ENCODE measurements at places on chromosomes 3 and 15. TPM values are rescaled to one million over a fixed set of nuclear protein-coding genes. Genes with fewer than 3 reads are reported as not detected.

Gene UBAP1L
- total RNA-seq: 5.4 TPM

DNA sequence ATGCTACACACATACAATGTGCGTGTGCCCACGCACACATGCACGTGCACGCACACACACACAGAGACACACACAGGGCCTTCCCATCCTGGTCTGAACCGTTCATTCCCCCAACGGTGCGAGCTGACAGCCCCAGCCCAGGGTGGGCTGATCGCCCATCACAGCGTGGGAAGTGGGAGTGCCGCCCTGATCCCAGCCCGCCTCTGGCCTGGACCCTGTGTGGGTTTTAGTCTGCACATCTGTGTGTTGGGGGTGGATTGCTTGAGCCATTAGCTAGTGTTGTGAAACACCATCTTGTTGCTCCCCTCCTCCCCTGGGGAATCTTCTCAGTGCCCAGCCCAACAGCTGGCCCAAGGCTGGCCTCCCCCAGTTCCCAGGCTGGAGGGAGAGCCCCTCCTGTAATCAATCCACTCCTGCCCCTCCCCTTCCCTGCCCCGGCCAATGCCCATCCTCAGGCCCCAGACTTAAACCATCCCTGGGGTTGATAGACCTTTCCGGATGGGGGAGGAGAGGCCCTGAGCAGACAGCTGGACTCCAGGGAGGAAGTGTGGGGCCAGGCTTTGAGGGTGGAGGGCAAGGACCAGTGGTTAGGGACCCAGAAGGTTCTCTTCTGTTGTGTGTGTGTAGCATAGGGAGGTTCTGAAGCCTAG, 8.3 kb downstream of the SEMA3G start:
- DNase-seq: peak; percentile 87
- no peaks in the 10 kb centered on the region for H3K36me3 ChIP-seq
- no peaks in the 10 kb centered on the region for H3K4me1 ChIP-seq
- no peaks in the 10 kb centered on the region for H3K27me3 ChIP-seq
- H3K27ac ChIP-seq: no peak overlapping the region
- no peak overlapping the region for H3K4me3 ChIP-seq

DNA sequence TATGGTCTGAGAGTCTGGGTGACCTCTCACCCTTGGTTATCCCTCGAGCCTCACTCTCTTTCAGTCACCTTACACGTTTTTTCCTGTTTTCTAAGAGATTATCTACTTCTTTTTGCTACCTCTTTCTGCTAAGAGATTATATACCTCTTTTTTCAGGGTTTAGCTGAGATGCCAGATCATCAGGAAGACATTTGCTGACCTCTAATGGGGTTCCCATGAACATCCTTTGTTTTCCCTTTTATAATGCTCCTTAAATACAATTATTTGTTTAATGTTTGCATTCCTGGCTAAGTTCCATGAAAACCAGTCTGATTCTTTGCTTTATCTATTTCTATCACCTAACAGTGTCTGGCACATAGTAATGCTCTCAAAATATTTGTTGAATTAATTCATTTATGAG, 39.6 kb downstream of the LEKR1 start:
- no peaks in the 10 kb centered on the region for H3K27me3 ChIP-seq
- no peak for DNase-seq
- no peaks in the 10 kb centered on the region for H3K4me1 ChIP-seq
- no peak overlapping the region for H3K4me3 ChIP-seq

- H3K27me3 ChIP-seq: no peaks in the 10 kb centered on the region
- no peak for DNase-seq
- H3K36me3 ChIP-seq: no peaks in the 10 kb centered on the region
- no peak overlapping the region for H3K27ac ChIP-seq
- H3K4me1 ChIP-seq: peaks cover 3% of the 10 kb centered on the region
Observed at GRCh38 chr3:23303601-23304217, 100.6 kb downstream of the UBE2E2 start.

Gene SEC22C
- 43.6 TPM for total RNA-seq

Gene GOLGA8J
- not detected for total RNA-seq

GRCh38 chr3:192933779-192934460, 16.3 kb upstream of the MB21D2 start:
- no peak for DNase-seq
- no peak overlapping the region for H3K4me3 ChIP-seq
- no peaks in the 10 kb centered on the region for H3K36me3 ChIP-seq
- no peaks in the 10 kb centered on the region for H3K4me1 ChIP-seq

GRCh38 chr15:69524296-69524695, 71.7 kb downstream of the RPLP1 start:
- H3K4me3 ChIP-seq: no peak overlapping the region
- H3K27ac ChIP-seq: peak overlapping the region; percentile 10
- no peaks in the 10 kb centered on the region for H3K36me3 ChIP-seq
- no peak for DNase-seq
- peaks cover 18% of the 10 kb centered on the region for H3K4me1 ChIP-seq

Gene HAPLN3
- total RNA-seq: 11.2 TPM

GRCh38 chr3:182412066-182412465, 381.2 kb upstream of the ATP11B start:
- no peaks in the 10 kb centered on the region for H3K4me1 ChIP-seq
- no peaks in the 10 kb centered on the region for H3K36me3 ChIP-seq
- no peak for DNase-seq
- no peak overlapping the region for H3K27ac ChIP-seq
- H3K27me3 ChIP-seq: no peaks in the 10 kb centered on the region

DNA sequence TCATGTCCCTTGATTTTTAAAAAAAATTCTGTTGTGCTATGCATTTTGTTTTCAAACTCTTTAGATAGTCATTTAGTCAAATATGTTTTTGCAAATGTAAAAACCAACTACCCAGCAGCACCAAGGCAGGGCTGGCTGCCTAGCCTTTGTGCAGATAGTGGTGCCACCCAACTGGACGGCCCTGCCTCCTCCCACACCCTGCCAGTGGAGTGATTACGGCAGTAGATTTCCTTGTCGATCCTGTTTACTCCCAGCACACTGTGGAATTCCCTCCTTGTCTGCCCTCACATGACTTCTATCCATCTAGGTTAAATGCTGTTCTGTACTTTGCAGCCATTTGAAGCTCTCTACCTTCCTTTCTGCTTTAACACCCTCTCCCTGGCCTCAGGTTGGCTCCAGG, 79.4 kb upstream of the PLXNA1 start:
- H3K4me3 ChIP-seq: no peak overlapping the region
- no peaks in the 10 kb centered on the region for H3K27me3 ChIP-seq
- DNase-seq: no peak
- H3K4me1 ChIP-seq: no peaks in the 10 kb centered on the region

DNA sequence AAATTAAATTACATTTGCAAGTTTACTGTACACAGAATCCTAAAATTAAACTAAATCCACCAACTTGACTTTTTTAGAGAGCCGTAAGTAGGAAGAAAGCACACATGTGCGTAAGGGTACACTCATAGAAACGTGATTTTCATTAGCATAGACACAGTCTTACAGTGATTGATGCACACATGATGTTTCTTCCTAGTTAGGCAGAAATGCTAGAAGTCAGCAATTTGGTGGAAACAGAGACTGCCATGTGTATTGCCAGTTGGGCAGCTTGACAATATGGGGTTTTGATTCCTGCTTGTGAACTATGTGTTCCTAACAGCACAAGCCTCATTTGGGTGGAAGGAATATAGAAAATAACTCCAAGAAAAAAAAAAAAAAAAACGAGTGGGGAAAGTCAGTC, 878.5 kb downstream of the ROBO1 start:
- H3K4me3 ChIP-seq: no peak overlapping the region
- H3K27me3 ChIP-seq: no peaks in the 10 kb centered on the region
- no peaks in the 10 kb centered on the region for H3K4me1 ChIP-seq

- H3K4me3 ChIP-seq: no peak overlapping the region
- H3K27ac ChIP-seq: no peak overlapping the region
- H3K4me1 ChIP-seq: no peaks in the 10 kb centered on the region
Observed at GRCh38 chr15:88262064-88262463, 5.5 kb upstream of the NTRK3 start.

GRCh38 chr3:35690271-35690670, 50.9 kb downstream of the ARPP21 start:
- DNase-seq: no peak
- no peaks in the 10 kb centered on the region for H3K36me3 ChIP-seq
- H3K27me3 ChIP-seq: no peaks in the 10 kb centered on the region
- no peak overlapping the region for H3K4me3 ChIP-seq
- H3K4me1 ChIP-seq: no peaks in the 10 kb centered on the region

Gene CD200
- 16.8 TPM for total RNA-seq

Gene RASGRF1
- total RNA-seq: 0.98 TPM

- no peak overlapping the region for H3K4me3 ChIP-seq
- no peak for DNase-seq
- H3K36me3 ChIP-seq: no peaks in the 10 kb centered on the region
- H3K27ac ChIP-seq: no peak overlapping the region
- H3K27me3 ChIP-seq: no peaks in the 10 kb centered on the region
Observed at GRCh38 chr15:81930582-81931369, 115.0 kb downstream of the MEX3B start.

DNA sequence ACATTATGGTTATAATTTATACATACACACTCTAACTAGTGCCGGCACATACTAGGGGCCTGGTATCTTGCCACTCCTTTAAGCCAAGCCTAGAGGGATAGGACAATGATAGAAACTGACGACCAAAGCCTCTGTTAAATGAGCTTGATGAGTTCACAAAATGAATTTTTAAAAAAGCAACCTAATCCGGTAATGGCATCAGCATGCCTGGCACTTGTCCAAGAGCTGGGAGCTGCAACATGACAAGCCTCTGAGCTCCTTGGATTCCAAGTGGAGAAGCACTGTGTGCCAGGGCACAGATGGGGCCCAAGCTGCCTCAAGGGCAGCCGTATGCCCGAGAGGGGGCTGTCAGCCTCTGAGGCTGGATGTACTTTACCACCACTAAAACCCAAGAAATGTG, 9.7 kb downstream of the ETV5 start:
- DNase-seq: peak; percentile 52
- no peaks in the 10 kb centered on the region for H3K36me3 ChIP-seq
- H3K27me3 ChIP-seq: no peaks in the 10 kb centered on the region

- no peak overlapping the region for H3K4me3 ChIP-seq
- H3K4me1 ChIP-seq: no peaks in the 10 kb centered on the region
- H3K27me3 ChIP-seq: no peaks in the 10 kb centered on the region
- DNase-seq: no peak
- no peak overlapping the region for H3K27ac ChIP-seq
- H3K36me3 ChIP-seq: no peaks in the 10 kb centered on the region
Observed at GRCh38 chr15:89551550-89551949, 23.7 kb upstream of the TICRR start.

GRCh38 chr3:72951259-72951722, 45.3 kb upstream of the PPP4R2 start:
- H3K36me3 ChIP-seq: no peaks in the 10 kb centered on the region
- H3K4me1 ChIP-seq: no peaks in the 10 kb centered on the region
- H3K27ac ChIP-seq: no peak overlapping the region
- DNase-seq: no peak
- no peak overlapping the region for H3K4me3 ChIP-seq

Data from kidney (tissue), 22 donors.